Thyroid gland (tissue), 4 donors: ENCODE measurements at places on chromosomes 2 and 18. TPM values are rescaled to one million over a fixed set of nuclear protein-coding genes. Genes with fewer than 3 reads are reported as not detected.

DNA sequence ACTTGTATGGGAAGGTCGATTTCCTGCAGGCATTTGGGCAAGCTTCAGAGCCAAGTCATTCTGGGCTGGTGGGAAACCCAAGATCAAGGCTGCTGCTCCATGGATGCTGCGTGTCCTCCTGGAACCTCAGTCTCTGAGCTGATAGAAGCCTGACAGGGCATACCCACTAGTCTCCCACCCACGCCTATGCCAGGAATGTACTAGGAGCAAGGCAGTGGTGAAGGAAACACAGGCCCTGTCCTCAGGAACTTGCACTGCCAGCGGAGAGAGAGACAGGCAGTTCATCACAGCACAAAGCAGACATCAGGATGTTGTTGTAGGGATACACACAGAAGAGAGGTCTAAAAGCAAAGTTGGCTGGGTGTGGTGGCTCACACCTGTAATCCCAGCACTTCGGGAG, 84.2 kb downstream of the PLB1 start:
- no peaks in the 10 kb centered on the region for H3K4me1 ChIP-seq
- DNase-seq = no peak
- H3K27me3 ChIP-seq = no peaks in the 10 kb centered on the region
- no peak overlapping the region for H3K4me3 ChIP-seq
- no peak overlapping the region for H3K27ac ChIP-seq

The MTLN gene
- 122 TPM for total RNA-seq

DNA sequence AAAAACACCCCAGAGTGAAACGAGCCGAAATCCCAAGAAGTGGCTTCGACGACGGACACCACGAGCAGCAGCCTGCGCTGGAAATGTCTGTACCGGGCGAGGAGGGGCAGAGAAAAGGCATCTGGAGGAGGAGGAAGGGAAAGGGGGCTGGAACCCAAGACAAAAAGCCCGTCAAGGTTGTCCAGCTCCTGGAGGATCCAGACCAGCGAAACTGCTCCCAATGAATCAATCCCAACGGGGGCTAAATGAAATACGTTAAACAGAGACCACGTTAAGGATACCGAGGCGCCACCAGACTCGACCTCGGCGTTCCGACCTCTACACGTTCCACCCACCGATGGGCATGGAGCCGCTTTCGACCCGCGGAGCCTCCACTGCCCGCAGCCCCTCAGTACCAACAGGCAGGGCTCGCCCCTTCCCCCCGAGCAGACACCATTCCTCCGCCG, 400 bp downstream of the CCDC88A start:
- no peaks in the 10 kb centered on the region for H3K36me3 ChIP-seq
- DNase-seq = no peak
- peak overlapping the region; percentile 65 for H3K4me3 ChIP-seq
- H3K27me3 ChIP-seq = no peaks in the 10 kb centered on the region

The NEUROD1 gene
- total RNA-seq = not detected

GRCh38 chr18:9413576-9413975, 61.7 kb upstream of the RALBP1 start:
- H3K27me3 ChIP-seq = no peaks in the 10 kb centered on the region
- no peak overlapping the region for H3K4me3 ChIP-seq
- no peaks in the 10 kb centered on the region for H3K36me3 ChIP-seq
- peaks cover 20% of the 10 kb centered on the region for H3K4me1 ChIP-seq
- no peak for DNase-seq

GRCh38 chr18:56891116-56891515, 240.0 kb downstream of the WDR7 start:
- no peak overlapping the region for H3K27ac ChIP-seq
- H3K27me3 ChIP-seq = no peaks in the 10 kb centered on the region
- no peak for DNase-seq
- H3K4me3 ChIP-seq = no peak overlapping the region
- H3K36me3 ChIP-seq = no peaks in the 10 kb centered on the region
- H3K4me1 ChIP-seq = no peaks in the 10 kb centered on the region
